ENCODE measurements at places on chromosomes 6 and 20.

DNA sequence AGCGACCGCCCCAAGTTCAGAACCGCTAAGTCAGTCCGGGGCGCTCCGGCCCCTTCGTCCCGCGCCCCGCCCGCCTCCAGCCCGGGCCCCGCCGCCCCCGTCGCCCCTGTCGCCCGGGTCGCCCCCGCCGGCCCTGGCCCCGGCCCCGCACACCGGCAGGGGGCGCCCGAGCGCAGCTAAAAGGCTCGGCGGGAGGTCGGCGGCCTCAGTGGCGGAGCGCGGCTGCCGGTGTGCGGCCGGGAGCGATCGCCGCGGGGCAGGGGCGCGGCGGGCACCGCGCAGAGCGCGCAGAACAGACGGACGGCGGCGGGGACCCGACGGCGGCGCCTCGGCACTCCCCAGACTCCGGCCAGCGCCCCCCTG, at the start of gene FNDC1:
Gene FNDC1, plus strand, starts transcription at position 208 of the 363 bp plus-strand sequence. CDS start 197 bp downstream, outside the sequence.
- peak; percentile 45 for DNase-seq

GRCh38 chr20:40633123-40633850, 55.7 kb downstream of the MAFB start:
- DNase-seq: no peak

DNA sequence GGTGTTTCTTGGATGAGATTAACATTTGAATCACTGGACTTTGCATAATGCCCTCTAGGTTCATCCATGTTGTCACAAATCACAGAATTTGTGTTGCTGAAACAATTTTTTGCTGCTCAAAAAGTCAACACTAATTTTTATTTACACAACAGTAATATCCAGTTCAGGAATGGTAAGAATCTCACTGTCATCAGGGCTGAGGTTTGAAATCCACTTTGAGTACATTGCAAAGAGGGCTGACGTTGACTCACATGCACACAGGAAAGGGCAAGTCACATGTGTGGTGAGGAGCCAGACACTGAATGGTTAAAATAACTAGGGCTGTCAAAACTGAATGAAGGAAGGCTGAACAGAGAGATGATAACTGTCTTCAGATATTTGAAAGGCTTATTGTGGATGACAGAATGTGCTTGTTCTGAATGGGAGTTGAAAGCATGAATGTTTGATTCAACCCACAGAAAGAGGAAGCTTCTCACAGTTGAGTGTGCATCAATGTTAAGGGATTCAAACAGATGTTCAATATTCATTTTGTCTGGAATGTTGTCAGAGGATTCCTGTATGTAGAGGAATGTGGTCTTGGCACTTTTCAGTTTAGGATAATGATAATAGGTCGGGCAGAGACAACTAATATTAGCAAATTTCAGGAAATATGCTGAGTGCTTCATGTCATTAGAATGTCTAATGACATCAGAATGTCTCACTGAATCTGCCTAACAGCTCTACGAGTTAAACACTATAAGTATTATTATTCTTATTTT, 3.6 kb upstream of the ADGRG6 start:
- DNase-seq: no peak

- no peak for DNase-seq
These were observed 157.4 kb upstream of the ZNF217 start for GRCh38 chr20:53750827-53751619.

DNA sequence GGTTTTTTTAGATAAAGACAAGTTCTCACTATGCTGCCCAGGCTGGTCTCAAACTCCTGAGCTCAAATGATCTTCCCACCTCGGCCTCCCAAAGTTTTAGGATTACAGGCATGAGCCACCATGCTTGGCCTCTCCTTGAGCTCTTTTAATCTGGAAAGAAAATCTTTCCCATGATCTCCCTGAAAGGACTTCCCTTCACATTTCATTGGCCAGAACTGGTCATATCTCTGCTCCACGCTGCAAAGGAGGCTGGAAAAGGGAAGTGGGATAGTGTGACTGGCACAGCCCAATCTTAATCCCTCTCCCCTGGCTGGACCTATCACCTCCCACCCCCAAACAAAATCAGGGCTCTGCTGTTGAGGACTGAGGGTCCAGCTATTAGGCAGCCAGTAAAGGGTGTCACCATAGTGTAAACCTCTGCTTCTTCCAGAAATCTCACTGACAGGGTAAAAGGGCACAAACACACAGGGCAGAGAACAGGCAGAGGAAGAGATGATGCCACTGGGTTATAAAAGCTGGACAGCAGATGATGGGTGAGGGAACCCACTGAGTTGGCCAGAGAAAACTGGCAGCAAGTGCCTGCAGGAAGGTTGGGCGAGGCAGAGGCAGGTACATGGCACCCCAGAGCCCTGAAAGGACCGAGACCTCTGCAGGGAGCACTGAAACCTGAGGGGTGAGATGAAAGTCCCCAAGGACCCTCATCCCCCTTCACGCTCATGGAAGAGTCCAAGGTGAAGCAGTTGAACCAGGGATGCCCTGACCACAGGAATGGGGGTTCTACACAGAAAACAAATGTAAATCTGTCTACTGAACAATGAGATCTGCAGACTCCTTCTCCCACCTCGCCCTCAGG, 83.1 kb upstream of the PTPN1 start:
- DNase-seq: no peak

DNA sequence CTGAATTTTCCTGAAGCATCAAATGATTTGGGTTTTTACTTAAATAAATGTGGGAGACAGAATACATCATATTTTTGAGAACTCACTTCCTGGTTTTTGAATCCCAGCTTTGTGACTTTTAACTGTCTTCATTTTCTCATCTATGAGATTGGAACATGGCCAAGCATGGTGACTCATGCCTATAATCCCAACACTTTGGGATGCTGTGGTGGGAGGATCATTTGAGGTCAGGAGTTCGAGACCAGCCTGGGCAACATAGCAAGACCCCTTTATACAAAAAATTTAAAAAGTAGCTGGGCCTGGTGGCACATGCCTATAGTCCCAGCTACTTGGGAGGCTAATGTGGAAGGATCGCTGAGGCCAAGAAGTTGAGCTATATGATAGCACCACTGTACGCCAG, 122.3 kb downstream of the QKI start:
- no peak for DNase-seq

DNA sequence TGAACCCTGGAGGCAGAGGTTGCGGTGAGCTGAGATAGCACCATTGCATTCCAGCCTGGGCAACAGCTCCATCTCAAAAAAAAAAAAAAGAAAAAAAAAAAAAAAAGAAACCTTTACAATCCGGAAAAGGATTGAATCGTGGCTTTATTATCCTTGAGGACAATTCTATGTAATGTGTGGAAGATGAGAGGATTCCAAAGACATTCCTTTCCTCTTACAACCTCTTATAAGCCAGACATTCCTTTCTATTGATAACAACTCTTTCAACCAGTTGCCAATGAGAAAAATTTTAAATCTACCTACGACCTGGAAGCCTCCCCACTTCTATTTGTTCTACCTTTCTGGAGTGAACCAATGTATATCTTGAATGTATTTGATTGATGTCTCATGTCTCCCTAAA, 91.2 kb upstream of the EEF1E1 start:
- no peak for DNase-seq

DNA sequence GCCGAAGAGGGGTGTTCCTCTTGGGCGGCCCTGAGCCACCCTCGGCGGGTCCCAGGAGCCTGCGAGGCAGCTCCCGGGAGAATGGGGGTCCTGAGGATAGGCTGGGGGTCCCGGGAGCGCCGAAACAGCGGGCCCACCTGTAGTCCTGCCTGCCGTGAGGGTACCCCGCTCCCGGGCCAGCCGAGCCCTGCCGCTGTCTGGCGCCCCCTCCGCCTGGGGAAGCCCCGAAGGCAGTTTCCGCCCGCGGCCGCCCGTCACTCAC, 280 bp downstream of the SPATA2 start:
- no peak for DNase-seq

GRCh38 chr6:12580290-12580689, 136.3 kb upstream of the PHACTR1 start:
- no peak for DNase-seq

- no peak for DNase-seq
These were observed 43.7 kb downstream of the TBC1D7 start for GRCh38 chr6:13284646-13285045.

DNA sequence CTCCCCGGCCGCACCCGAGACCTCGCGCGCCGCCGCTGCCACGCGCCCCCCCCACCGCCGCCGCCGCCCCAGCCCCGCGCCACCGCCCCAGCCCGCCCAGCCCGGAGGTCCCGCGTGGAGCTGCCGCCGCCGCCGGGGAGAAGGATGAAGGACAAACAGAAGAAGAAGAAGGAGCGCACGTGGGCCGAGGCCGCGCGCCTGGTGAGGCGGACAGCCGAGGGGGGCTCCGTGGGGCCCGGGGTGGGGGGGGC, 426 bp downstream of the ASXL1 start:
- no peak for DNase-seq

DNA sequence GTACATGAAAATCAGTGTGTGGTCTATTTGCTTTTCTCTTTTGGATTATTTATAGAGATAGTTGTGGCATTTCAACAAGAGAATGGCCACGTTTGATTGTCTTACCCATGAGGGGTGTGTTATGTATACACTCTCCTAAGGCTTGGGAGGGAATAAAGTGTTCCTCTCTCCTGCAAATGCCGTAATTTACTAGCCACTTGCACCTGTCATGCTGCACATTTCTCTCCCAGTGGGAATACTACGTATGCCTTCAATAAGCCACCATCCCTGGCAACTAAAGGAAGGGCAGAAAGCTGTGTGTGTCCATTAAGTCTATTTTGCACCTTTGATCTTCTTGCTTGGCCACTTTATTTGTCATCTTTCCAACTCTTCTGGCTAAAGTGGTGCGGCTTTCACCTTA, 541.2 kb downstream of the QKI start:
- DNase-seq: no peak

- DNase-seq: no peak
These were observed 502.1 kb downstream of the PKHD1 start for GRCh38 chr6:51585264-51585663.

Data from muscle of arm (tissue), 14 donors.